NCI-H1694 treated with DMSO at 0.1 percent for 48 hours (cell line): ENCODE measurements at places on chromosomes 7 and 10.

DNA sequence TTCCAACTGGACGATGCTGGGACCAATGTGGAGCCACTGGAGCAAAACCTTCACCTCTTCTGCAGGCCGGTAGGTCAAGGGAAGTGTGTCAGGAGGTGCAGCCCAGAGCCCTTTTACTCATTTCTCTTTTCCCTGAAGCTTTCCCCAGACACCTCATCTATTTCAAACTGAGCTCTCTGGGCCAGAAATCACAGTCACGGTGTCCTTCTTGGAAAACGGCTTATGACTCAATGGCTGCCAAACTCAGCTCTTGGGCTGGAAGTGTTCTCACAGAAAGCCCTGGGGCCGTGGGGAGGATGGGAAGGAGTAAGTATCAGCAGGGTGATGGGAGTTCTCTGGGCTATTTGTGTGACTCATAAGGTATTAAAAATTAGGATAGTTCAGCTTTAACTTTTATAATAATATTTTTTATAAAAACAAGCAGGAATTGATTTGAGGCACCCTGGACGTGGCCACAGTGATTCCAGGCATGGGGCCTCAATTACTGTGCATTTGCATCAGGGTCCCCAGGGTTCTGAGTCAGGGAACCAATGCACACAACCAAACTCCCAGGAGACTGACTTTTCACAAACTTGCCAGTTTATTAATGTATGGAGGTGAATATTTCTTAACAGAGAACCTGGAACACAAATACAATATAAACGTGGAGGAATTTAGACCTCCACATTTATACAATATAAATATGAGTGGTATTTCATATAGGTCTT lies 187.4 kb upstream of the TMEM72 start:
- no peak for DNase-seq

GRCh38 chr7:47391726-47392125 lies 190.2 kb downstream of the TNS3 start:
- DNase-seq, result no peak

- DNase-seq, result no peak
Observed at GRCh38 chr7:131046246-131046645, 281.4 kb upstream of the MKLN1 start.

DNA sequence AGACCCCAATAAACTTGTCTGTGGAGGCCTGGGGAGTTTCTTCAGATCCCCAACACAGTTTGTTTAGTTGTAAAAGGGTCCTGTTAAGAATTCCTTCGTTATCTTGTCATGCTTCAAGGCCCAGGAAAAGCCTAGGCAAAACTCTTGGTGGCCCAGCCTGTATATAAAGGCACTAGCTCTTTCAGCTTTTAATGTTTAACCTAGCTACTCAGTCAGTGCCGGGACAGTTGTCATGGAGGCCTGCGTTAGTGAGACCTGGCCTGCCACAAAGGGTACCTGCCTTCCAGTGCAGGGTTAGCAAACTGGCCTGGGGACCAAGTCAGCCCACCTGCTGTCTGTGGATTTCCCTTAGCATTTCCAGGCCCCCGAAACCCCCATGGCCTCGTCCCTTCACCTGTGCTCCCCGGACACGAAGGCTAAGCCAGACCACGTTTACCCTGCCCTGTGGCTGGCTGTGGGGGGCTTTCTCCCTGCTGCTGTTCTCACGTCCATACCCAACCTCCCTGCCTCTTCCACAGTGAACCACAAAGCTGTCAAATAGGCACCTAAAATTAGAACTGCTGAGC lies 96.9 kb upstream of the PPP2R2D start:
- no peak for DNase-seq

DNA sequence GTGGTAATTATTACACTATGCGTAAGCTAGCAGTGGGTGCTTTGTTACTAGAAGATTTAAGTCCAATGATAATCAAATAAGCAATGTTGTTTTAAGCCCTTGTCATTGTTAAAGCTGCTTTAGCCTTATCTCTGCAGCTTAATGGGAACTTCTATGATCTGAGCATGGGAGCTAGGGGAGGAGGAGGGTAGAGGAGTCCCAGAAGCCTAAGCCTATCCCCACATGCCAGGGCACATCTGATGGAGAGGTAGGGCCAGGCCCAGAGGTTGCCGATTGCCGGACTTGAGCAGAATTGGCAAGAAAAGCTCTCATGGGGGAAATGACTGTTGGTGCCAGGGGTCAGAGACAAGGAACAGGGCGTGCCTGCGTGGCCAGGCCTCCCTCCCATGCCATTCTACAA lies 13.4 kb downstream of the CUBN start:
- no peak for DNase-seq
